T-helper 22 cell (primary cell): ENCODE measurements at places on chromosomes 1 and 21.
A peak's percentile ranks its signal among the peaks of the same experiment; 100 is the strongest.

- no peak for DNase-seq
These were observed 12.8 kb downstream of the DYNLT5 start for GRCh38 chr1:66764994-66765578.

- peak; percentile 46 for DNase-seq
These were observed 2.0 kb upstream of the LIN28A start for GRCh38 chr1:26408604-26409003.

GRCh38 chr1:88457197-88457596 lies 226.9 kb upstream of the PKN2 start:
- no peak for DNase-seq

GRCh38 chr1:195590649-195591048 lies 1017.6 kb downstream of the KCNT2 start:
- no peak for DNase-seq

DNA sequence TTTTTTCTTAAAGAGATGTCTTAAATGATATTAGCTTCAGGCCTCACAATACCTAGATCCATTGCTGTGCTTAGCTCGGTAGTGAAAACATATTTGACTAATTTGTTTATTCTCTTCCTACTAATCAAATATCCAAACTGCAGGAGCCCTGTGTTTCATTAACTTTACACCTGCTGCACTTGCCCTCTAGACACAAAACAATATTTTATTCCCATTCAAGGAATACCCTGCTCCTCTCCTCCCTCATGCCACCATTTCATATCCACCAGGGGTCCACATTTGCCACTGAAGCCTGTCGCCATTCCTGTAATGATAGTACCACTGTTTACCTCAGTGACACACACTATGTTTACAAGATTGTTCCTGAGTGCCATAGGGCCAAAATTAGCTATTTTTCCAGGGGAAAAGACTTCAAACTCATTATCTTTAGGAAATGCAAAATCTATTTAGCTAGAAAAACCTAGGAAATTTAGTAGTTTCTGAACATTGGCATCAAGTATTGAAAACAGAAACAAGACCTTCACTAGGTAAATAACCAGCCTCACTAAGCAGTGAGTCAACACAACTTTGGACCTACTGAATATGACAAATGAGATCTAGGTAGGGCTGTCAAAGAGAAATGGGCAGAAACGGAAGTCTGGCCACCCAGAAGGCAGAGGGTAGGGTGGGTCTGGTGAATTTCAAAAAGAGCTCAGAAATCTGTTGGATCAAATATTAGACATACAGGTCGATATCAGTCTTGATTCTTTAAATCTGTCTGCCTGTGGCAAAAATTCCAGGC lies 134.6 kb upstream of the KCNK1 start:
- DNase-seq, result no peak

DNA sequence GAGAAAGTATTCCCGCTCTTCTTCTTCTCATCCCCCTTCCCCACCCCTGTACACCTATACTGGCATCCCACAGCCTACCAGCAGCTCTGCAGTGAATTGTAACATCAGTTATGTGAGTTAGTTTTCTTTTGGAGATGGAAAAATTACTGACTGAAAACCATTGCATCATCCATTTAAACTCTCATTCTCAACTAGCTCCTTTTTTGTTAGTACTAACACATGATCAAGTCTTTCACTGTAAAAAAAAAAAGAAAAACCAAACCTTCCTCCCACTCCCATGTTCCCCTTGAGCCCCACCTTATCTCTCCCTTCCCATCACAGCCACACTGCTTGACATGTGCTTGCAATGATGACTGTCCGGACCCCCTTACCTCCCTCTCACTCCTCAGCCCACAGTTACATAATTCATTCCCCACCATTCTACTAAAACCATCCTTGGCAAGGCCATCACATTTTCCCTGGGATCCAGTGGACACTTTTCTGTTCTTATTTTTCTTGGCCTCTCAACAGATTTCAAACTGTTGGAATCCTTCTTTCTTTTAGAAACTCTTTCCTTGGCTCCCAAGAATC lies 23.2 kb upstream of the RAVER2 start:
- DNase-seq, result no peak

DNA sequence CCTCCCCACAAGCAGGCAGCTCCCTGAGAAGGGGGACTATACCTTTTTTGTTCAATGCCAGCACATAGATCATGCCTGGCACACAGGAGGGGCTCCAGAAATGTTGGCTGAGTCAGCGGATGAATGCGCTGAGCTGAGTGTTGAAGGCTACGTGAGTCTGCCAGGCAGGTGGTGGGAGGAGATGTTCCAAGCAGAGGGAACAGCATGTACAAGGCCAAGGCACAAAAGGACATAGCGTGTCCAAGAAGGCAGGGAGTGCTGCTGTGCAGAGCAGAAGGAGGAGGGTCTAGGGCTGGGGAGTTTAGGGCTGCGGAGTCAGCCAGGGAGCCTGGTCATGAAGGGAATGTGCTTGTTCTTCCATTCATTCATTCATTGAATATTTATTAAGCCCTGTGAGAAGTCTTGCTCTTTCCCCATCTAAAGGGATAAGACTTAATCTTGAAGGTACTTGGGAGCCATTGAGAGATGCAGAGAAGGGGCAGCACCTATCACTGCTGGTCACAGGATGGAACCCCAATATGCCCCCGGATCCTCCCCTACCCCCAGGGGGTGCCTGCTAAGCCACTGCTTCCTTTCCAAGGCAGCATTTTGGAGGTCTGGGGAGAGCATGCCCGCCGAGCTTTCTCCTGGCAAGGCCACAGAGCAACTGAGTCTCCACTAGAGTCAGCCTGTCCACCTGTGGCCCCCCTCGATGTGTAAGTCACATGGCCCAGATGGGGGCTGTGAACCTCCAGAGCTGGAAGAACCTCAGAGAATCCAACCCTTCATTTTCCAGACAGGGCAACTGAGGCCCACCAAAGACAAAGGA lies 31.2 kb upstream of the LAPTM5 start:
- DNase-seq, result no peak

- DNase-seq, result no peak
These were observed 39.5 kb downstream of the EPHB2 start for GRCh38 chr1:22749919-22750684.

DNA sequence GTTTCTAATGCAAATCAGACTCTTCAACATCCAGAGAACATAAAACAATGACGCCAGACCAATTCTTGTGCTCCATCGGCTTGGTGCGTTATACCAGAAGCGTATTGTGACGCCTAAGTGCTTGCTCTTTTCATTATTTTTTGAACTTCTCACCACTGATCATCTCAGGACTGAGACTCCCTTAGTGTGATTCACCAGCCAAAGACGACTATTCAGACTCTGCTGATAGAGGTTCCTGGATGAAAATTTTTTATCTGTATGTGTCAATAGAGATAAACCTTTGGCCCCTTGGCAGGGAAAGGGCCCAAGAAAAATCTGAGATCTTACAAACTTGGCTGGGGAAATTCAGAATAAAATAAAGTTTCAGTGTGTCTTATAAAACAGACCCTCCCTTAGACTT lies 856 bp upstream of the GREM2 start:
- DNase-seq, result no peak

DNA sequence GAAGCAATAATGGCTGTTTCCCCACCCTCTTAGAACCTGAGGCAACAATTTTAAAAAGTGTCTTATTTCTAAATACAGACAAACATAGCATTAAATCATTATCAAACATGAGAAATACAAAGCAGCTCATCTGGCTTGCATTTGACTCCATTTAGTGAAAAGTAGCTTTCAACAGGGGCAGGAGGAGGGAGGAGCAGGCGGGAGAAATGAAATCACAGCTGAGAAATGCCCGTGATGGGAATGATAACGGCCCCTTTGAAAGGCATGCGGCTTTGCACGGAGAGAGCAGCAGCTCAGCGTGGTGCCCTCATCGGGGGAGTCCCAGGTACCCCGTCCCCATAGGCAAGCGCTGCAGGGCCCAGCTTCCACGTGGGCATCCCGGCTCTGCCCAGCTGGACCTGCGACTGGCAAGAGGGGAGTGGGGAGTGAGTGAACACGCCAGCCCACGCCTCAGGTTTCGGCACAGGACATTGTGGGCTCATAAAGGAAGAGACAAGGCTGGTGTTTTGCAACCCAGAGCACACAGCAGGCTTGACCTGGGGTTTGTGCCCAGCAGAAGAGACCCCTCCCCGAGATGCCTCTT lies 134.6 kb downstream of the NPHP4 start:
- no peak for DNase-seq
